CD8-positive, alpha-beta memory T cell (primary cell): ENCODE measurements at places on chromosomes 11 and 22.

DNA sequence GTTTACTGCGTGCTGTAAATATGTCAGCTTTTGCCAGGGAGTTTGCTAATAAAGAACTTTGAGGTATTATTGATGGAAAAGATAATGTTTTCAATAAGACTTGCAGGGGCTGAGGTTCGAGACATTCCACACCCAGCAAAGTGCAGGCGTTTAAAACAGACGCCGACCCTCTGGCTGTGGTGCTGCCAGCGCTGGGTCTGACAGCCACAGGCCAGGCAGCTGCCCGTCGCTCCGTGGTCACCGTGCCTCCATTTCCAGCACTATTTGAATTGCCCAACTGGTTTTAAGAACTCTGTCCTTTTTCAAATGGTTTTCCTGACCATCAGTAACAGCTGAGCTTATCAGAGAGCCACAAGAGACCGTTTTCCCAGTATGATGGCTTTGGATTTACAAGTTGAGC, 28.1 kb upstream of the ALX4 start:
- H3K27ac ChIP-seq: no peak overlapping the region
- H3K4me1 ChIP-seq: no peaks in the 10 kb centered on the region
- H3K27me3 ChIP-seq: no peaks in the 10 kb centered on the region
- H3K4me3 ChIP-seq: no peak overlapping the region
- no peak for DNase-seq
- no peaks in the 10 kb centered on the region for H3K36me3 ChIP-seq

DNA sequence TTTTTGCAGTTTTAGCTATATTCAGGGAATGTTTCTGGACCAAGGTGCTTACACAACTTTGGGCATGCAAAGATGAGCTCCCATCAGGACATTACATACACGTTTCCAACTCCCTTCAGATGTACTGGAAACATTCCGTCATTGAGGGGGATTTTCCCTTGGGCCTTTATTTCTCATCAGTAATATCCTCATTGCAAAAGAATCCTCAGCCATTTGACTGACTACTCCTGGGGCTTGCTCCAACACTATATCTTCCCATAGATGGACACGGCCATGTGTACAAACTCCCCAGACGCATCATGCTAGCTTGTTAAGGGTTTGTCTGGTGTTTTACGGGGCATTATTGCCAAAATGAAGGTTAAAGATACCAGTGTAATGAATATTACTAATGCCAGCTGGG, 59.3 kb upstream of the NUP160 start:
- no peak overlapping the region for H3K27ac ChIP-seq
- no peak overlapping the region for H3K4me3 ChIP-seq
- H3K36me3 ChIP-seq: no peaks in the 10 kb centered on the region

GRCh38 chr11:102422817-102423712, 29.5 kb downstream of the TMEM123 start:
- H3K27me3 ChIP-seq: no peaks in the 10 kb centered on the region
- DNase-seq: no peak
- no peak overlapping the region for H3K4me3 ChIP-seq
- no peaks in the 10 kb centered on the region for H3K36me3 ChIP-seq
- no peak overlapping the region for H3K27ac ChIP-seq
- peaks cover 64% of the 10 kb centered on the region for H3K4me1 ChIP-seq

- H3K4me1 ChIP-seq: peaks cover 34% of the 10 kb centered on the region
- no peaks in the 10 kb centered on the region for H3K27me3 ChIP-seq
- no peak for DNase-seq
- H3K27ac ChIP-seq: peak overlapping the region; percentile 61
- no peaks in the 10 kb centered on the region for H3K36me3 ChIP-seq
Measured at GRCh38 chr11:68042219-68043028, 3.6 kb downstream of the TCIRG1 start.

DNA sequence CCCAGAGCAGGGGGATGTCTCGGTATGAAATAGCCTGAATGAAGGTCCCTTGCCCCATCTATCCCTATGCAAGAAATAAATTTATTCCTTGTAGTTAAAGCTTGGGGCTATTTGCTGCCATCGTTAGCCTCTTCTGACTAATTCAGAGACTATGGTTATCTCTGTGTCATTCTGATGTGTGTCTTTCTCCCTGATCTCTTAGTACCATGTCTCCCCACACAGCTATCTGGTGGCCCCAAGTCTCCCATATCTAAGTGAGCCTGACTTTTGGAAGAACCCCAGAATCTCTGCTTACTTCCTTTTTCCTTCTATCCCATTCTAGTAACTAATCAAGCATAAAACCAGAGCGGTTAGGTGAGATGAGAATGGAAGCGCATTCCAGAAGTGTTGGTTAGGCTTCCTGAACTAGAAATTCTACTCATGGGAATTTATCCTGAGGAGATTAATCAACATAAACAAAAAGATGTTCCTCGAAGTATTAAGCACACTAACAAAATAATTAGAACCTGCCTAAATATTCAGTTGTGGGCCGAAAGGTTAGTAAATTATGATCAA, 71.4 kb upstream of the BMAL1 start:
- H3K36me3 ChIP-seq: no peaks in the 10 kb centered on the region
- no peak overlapping the region for H3K27ac ChIP-seq
- peaks cover 10% of the 10 kb centered on the region for H3K4me1 ChIP-seq
- no peak for DNase-seq
- no peak overlapping the region for H3K4me3 ChIP-seq
- no peaks in the 10 kb centered on the region for H3K27me3 ChIP-seq

- H3K27me3 ChIP-seq: no peaks in the 10 kb centered on the region
- no peak for DNase-seq
- H3K36me3 ChIP-seq: no peaks in the 10 kb centered on the region
- H3K27ac ChIP-seq: no peak overlapping the region
- H3K4me1 ChIP-seq: no peaks in the 10 kb centered on the region
Measured at GRCh38 chr22:48442663-48443062, 1385.0 kb downstream of the BRD1 start.

DNA sequence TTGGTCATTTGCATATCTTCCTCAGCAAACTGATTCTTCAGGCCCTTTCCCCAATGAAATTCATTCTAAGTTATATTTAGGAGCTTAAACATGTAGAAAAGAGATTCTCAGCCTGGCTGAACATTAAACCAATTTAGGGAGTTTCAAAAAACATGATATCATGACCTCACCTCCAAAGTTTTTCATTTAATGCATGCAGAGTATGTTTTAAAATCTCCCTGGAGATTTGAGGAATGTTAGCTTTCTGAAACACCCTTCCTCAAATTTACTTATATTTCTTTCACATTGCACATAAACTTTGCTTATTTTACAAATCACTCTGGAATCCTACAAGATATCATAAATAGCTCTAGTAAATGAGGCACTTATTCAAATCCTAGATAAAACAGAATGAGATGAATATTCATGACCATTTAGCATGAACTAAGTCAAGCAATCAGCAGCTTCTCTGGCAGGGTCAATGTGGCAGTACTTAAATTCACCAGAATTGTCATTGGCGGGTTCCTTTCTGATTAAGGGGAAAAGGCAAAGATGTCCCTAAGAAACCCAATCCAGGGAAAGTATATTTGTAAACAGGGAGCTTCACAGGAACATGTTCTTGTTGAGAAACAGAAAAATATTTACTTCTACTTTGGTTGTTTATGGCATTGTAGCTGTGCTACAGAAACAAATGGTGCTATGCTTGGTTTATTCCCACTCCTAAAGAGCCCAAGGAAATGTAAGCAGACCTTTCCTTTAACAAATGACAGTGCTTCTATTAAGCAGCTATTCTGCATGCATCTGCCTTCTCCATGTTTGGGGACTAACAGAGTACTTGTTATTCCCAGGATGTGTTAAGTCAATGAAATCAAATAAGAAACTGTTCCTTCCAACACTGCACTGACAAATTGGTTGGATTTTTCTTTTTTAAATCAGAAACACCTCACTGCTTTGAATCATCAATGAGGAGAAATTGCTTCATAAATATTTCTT, 162.3 kb downstream of the C11orf87 start:
- no peak overlapping the region for H3K4me3 ChIP-seq
- H3K27me3 ChIP-seq: no peaks in the 10 kb centered on the region
- no peak for DNase-seq
- no peak overlapping the region for H3K27ac ChIP-seq
- no peaks in the 10 kb centered on the region for H3K4me1 ChIP-seq
- H3K36me3 ChIP-seq: no peaks in the 10 kb centered on the region

DNA sequence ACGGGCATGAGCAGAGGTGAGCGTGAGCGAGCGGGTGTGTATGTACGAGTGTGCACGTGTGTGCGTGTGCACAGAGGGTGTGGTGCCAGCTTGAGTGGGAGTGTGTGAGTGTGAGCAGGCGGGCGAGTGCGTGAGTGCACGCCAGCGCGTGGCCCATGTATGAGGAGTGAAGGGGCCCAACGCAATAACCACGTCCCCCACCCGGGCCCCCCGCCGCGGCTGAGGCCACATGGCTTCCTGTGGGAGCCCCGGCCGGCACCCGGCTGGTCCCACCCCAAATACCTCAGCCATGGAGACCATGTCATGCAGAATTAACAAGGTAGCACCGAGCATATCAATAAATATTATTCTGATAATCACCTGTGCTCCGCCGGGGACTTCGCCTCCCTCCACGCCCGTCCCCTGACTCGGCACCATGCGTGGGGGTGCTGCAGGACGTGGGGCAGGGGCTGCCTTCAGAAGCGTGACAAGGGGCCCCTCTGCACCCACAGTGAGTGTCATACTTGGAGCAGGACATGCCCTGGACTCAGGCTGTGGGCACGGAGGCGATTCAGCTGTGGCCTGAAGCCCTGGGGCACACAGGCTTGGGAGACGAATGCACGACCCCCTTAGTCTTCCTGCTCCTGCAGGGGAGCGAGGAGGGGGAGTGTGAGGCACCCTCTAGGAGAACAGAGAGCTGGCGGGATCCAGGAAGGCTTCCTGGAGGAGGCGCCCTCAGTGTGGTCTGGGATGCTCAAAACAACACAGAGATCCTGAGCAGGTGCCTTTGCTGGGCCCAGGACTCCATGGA, 5.6 kb upstream of the TRABD start:
- no peak for DNase-seq
- H3K27me3 ChIP-seq: no peaks in the 10 kb centered on the region
- peaks cover 1% of the 10 kb centered on the region for H3K4me1 ChIP-seq
- no peak overlapping the region for H3K4me3 ChIP-seq
- H3K27ac ChIP-seq: no peak overlapping the region
- no peaks in the 10 kb centered on the region for H3K36me3 ChIP-seq

DNA sequence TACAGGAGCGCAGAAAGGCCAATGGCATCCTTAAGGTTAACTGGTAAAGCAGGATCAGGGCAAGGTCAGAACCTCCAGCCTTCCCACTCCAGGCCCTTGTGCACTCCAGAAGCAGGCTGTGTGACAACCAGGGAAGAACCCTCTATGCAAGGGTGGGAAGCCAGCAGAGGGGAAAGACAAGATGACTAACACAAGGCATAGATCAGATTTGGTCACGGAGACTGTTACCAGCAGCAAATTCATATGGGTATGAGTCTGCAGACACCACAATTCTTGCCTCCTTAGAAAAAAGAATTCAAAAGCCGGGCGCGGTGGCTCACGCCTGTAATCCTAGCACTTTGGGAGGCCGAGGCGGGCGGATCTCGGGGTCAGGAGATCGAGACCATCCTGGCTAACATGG, 39.8 kb upstream of the MTNR1B start:
- no peaks in the 10 kb centered on the region for H3K36me3 ChIP-seq
- no peaks in the 10 kb centered on the region for H3K27me3 ChIP-seq
- H3K4me1 ChIP-seq: no peaks in the 10 kb centered on the region

- H3K27me3 ChIP-seq: no peaks in the 10 kb centered on the region
- DNase-seq: no peak
- no peaks in the 10 kb centered on the region for H3K4me1 ChIP-seq
- H3K36me3 ChIP-seq: no peaks in the 10 kb centered on the region
- H3K4me3 ChIP-seq: no peak overlapping the region
Measured at GRCh38 chr11:46265764-46266163, 11.7 kb upstream of the CREB3L1 start.

- no peak overlapping the region for H3K27ac ChIP-seq
- no peak for DNase-seq
- H3K36me3 ChIP-seq: no peaks in the 10 kb centered on the region
- H3K27me3 ChIP-seq: no peaks in the 10 kb centered on the region
- H3K4me1 ChIP-seq: no peaks in the 10 kb centered on the region
- H3K4me3 ChIP-seq: no peak overlapping the region
Measured at GRCh38 chr22:49502126-49502826, 325.4 kb downstream of the BRD1 start.

- no peak for DNase-seq
- H3K27me3 ChIP-seq: no peaks in the 10 kb centered on the region
- peaks cover 78% of the 10 kb centered on the region for H3K4me1 ChIP-seq
- H3K4me3 ChIP-seq: no peak overlapping the region
Measured at GRCh38 chr11:95702526-95702925, 87.1 kb downstream of the FAM76B start.

DNA sequence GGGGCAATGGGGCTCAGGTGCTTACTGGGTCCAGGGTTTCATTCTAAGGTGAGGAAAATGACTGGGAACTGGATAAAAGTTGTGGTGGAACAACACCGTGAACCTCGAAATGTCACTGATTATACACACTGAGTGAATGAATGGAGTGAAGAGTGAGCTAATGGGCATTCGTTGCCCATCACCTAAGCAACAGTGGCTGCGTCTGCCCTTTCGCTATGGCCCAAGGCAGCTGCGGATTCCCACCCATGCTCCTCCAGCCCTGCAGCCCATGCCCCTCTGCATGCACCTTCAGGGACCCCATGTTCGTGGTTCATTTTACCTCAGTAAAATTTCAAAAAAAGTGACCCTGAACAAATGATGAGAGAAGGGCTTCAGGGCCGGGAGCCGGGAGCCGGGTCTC, 196.3 kb downstream of the CTTN start:
- H3K27me3 ChIP-seq: no peaks in the 10 kb centered on the region
- no peak overlapping the region for H3K27ac ChIP-seq
- no peak overlapping the region for H3K4me3 ChIP-seq
- H3K4me1 ChIP-seq: peaks cover 7% of the 10 kb centered on the region

- H3K27me3 ChIP-seq: no peaks in the 10 kb centered on the region
- no peak overlapping the region for H3K27ac ChIP-seq
- peaks cover 37% of the 10 kb centered on the region for H3K4me1 ChIP-seq
- DNase-seq: peak; percentile 8
- H3K36me3 ChIP-seq: no peaks in the 10 kb centered on the region
Measured at GRCh38 chr11:95256321-95256779, 25.3 kb upstream of the SESN3 start.

GRCh38 chr22:20040327-20041200, 19.7 kb downstream of the TANGO2 start:
- peaks cover 24% of the 10 kb centered on the region for H3K36me3 ChIP-seq
- H3K27me3 ChIP-seq: no peaks in the 10 kb centered on the region
- no peak overlapping the region for H3K4me3 ChIP-seq
- no peak overlapping the region for H3K27ac ChIP-seq

GRCh38 chr11:121634889-121635288, 182.1 kb upstream of the SORL1-AS1 start:
- no peak overlapping the region for H3K4me3 ChIP-seq
- no peaks in the 10 kb centered on the region for H3K27me3 ChIP-seq
- no peak overlapping the region for H3K27ac ChIP-seq

- H3K4me3 ChIP-seq: no peak overlapping the region
- H3K27ac ChIP-seq: no peak overlapping the region
- H3K36me3 ChIP-seq: no peaks in the 10 kb centered on the region
- H3K4me1 ChIP-seq: peaks cover 20% of the 10 kb centered on the region
- no peak for DNase-seq
Measured at GRCh38 chr11:9600644-9601036, 27.2 kb downstream of the WEE1 start.

DNA sequence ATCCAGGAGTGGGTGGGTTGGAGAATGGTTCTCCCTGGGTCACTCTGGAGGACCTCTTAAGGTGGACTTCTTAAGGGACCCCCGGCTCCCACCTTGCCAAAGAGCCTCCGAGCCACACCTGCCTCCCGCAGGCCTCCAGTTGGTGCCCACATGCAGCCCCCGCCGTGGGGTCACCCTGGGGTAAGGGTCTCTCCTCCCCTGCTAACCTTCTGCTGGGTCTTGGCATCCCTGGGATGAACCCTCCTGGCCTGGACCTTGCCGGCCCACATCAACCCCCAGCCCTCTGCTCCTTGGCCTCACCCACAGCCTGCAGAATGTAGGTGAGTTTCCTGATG, 12.5 kb upstream of the MUC6 start:
- H3K27ac ChIP-seq: no peak overlapping the region
- DNase-seq: no peak
- H3K4me1 ChIP-seq: peaks cover 7% of the 10 kb centered on the region
- no peaks in the 10 kb centered on the region for H3K36me3 ChIP-seq
- H3K4me3 ChIP-seq: no peak overlapping the region
